Progenitor cell of endocrine pancreas (in vitro differentiated cells): ENCODE measurements at places on chromosomes 6 and 20.
A peak's percentile ranks its signal among the peaks of the same experiment; 100 is the strongest.

DNA sequence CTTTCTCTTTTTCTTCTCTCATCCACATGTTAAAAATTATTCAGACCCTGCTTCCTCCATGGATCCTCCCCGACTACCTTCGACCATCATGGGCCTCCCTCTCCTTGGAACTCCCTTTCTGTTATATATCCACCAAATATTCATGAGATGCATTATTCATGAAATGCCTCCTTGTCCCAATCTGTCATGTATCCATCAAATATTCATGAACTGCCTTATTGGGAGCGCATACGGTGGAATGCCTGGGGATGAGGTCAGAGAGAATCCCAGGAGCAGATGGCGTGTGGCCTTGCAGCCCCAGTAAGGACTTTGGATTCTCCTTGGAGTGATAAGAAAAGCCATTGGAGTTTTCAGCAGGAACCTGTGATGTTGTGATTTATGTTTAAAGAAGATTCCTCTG, 97.0 kb downstream of the NRN1 start:
- no peak for DNase-seq

- DNase-seq: no peak
Measured at GRCh38 chr6:125952764-125953501, 3.6 kb upstream of the HINT3 start.

DNA sequence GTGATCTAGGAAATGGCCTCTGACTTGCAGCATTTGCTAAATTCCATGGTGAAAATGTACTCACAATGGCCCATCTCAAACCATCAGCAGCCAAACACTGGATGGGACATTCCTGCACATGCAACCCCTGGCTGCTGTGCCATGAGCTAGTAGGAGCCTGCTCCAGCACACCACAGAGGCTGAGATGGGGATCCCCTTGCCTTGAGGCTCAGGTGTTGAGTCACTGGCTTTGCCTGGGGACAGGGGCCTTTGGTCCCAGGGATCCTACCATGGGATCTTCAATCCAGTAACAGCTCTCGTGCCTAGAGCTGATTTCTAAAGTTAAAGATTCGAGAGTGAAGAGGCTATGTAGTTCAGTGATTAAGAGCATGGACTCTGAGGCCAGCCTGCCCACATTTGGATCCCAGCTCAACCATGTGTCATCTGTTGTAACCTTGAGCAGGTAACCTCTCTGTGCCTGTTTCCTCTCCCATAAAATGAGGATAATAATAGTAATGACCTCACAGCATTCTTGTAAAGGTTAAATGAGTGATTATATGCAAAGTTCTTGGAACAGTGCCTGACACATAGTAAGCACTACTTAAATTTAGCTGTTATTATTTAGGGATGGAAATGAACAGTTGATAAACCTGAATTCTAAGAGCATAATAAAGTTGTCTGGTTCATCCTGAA, 16.4 kb downstream of the FOXQ1 start:
- DNase-seq: no peak

GRCh38 chr20:44073011-44073674, 113.8 kb downstream of the JPH2 start:
- peak; percentile 4 for DNase-seq

DNA sequence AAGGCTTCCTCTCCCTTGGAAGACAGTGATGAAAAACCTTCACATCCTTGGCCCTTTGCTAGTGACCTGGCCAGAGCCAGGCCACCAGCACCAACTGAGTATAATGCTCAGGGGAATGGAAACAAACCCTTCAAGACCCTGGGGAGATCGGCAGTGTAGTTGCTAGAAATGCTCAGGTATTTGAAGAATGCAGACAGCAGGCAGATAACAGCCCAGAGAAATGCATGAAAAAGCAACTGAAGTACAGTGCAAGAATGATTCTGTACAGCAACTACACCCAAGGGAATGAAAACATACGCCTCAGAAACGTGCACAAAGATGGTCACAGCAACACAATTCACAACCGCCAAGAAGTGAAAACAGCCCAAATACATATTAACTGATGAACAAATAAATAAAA, 41.1 kb downstream of the PPP1R3G start:
- no peak for DNase-seq

- no peak for DNase-seq
Measured at GRCh38 chr6:116268589-116269293, 11.0 kb downstream of the TSPYL1 start.

DNA sequence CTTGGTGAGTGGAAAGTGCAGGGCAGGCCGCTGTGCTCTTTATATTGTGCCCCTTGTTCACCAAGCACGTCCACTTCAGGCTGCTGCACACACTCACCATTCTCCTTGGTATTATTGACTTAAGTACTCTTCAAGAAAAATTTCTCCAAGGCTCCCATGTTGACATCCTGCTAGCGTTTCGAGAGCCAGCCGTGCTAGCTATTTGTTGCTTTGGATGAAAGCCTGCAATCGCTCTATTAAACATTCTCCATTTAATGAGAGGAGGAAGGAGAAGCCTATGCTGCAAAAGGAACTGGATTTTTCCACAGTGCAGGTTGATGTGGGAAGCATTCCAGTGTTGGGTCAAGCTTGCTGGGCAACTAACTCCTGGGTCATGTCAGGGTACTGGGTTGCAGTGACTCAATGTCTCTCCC, 113.5 kb downstream of the CD83 start:
- no peak for DNase-seq

- no peak for DNase-seq
Measured at GRCh38 chr6:152096863-152097496, 289.5 kb downstream of the ESR1 start.

- no peak for DNase-seq
Measured at GRCh38 chr6:150354754-150355571, 13.8 kb upstream of the IYD start.

GRCh38 chr6:38517005-38517404, 122.7 kb downstream of the BTBD9 start:
- no peak for DNase-seq

DNA sequence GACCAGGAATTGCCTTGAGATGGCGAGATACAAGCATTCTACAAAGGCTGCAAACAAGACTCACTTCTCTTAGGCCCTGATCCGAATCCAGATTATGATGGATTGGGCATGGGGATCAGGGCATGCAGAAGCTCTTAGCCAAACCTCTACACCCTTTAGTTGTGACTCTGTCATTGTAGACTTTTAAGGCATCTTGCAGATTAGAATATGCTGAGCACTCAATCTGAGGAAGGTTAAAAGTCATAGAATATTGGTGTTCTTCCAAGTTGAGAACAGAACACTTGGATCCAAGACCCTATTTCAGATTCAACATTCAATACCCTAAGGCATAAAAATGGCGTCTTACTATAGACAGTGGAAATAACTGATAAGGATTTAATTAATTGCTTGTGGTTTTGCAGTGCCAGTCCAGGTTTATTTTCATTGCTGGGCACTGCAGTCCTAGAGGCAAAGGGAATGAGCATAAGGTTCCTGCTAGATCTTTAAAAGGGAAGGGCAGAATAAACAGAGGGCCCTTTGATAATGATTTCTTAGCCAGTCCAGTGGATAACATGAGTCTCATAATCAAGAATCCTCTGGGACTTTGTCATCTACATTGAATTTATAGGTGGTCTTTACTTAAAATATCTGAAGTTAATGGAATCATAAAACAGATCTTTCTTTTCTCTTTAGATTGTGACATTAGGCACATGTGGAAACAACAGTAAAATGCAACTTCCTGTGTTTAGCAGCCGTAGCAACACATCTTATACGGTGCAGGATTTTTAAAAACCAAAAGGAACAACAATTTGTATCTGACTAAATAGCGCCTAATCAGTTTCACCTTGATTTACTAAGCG, 17.6 kb downstream of the PHACTR2 start:
- no peak for DNase-seq

- no peak for DNase-seq
Measured at GRCh38 chr6:35154262-35154661, 13.1 kb upstream of the TCP11 start.

GRCh38 chr6:22589118-22589517, 19.8 kb downstream of the HDGFL1 start:
- DNase-seq: no peak

GRCh38 chr6:31573239-31574105, 1.4 kb downstream of the LTA start:
- DNase-seq: no peak

DNA sequence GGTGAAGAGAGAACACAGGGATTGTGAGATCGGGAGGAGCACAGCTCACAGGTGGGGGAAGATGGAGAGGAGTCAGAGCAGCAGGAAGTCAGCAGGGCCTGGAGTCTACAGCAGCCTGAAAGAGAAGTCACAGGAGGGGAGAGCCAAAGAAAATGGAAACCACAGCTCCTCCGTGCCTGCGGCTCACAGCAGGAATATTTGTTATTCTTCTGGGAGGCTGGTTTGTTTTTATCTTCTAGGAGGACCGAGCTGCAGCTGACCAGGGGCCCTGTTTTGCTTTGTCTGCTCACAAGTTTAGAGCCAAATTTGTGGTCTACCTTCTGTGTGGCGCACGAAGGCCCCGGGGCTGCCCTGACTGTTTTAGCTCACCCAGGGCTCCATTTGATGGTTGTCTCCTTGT, 81.8 kb downstream of the CLIC5 start:
- DNase-seq: no peak

DNA sequence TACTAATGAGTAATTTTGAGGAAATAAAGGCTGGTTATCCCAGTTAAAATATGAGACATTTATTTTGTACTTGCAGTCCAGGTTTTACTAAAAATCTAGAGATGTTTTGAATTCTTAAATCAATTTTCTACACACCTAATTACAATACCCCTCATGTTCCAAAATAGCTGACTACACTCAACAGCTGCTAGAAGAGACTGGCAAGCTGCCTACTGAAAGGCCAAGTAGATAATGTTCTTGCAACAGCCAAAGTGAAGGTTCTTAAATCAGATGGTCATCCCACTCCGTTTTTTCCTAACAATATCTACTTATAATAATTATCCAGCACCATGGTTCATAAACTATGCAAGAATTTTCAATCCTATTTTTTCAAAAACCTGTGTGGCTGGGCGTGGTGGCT, 69.0 kb downstream of the DTNBP1 start:
- DNase-seq: no peak

GRCh38 chr6:153729189-153729588, 309.9 kb upstream of the OPRM1 start:
- DNase-seq: no peak

- no peak for DNase-seq
Measured at GRCh38 chr6:155200012-155200411, 63.8 kb upstream of the CLDN20 start.

- no peak for DNase-seq
Measured at GRCh38 chr6:161507375-161507774, 233.5 kb upstream of the AGPAT4 start.

- no peak for DNase-seq
Measured at GRCh38 chr20:16098890-16099639, 474.2 kb downstream of the KIF16B start.

GRCh38 chr6:7978736-7979135, 68.1 kb upstream of the TXNDC5 start:
- no peak for DNase-seq

DNA sequence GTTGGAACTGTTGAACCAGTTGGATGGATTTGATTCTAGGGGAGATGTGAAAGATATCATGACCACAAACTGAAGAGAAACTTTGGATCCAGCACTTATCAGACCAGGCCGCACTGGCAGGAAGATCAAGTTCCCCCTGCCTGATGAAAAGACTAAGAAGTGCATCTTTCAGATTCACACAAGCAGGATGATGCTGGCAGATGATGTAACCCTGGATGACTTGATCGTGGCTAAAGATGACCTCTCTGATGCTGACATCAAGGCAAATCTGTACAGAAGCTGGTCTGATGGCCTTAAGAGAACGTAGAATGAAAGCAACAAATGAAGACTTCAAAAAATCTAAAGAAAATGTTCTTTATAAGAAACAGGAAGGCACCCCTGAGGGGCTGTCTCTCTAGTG, 72.8 kb upstream of the CDYL start:
- DNase-seq: no peak

- DNase-seq: no peak
Measured at GRCh38 chr6:150087336-150087735, 18.4 kb upstream of the ULBP3 start.

DNA sequence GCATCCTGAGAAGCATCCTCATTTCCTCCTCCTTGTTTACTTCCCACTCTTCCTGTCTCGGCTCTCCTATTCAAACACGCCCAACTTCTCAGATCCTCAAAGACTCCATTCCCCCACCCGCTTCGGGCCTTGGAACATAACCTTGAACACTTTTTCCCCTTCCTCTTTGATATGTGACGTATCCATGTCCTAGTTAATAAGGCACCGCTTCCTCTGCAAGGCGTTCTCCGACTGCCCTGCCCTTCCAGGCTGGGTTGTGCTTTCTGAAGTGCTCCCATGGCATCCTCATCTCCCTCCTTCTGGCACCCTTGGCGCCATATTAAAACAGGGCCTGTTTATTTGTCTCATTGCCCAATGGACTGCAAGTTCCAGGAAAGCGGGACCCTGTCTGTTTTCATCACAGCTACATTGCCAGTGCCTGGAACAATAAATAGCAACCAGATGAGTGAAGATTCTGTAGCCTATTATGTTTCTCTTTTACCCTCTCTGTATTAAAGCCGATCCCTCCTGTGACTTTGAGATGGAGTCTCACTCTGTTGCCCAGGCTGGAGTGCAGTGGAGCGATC, 115.3 kb upstream of the TRAF3IP2 start:
- no peak for DNase-seq
